ENCODE measurements at places on chromosomes 5 and 9. TPM values are rescaled to one million over a fixed set of nuclear protein-coding genes. Genes with fewer than 3 reads are reported as not detected.

GRCh38 chr5:82058710-82059109 is 86.9 kb downstream of the ATG10 start:
- no peak for DNase-seq

PCDHB11 gene
- 0.31 TPM for polyA plus RNA-seq

GRCh38 chr5:118921866-118922265 is 66.5 kb downstream of the DTWD2 start:
- DNase-seq = no peak

DNA sequence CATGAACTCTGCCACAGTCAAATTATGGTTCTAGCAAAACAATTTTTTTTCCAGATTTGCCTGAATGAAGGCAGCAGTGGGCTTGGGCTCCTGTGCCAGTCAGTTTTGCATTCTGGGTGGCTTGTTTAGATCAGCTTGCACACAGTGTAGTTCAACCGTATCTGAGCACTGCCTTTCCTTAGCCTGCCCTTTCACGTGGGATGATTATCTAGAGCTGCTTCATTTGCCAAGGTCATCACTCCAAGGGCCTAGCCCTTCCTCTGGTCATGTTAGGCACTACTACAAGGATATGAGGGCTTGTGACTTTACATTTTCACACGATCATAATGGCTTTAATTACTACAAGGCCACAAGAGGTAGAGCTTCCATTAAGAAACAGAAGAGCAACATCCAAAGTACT is 150.6 kb upstream of the EFNA5 start:
- no peak for DNase-seq

DNA sequence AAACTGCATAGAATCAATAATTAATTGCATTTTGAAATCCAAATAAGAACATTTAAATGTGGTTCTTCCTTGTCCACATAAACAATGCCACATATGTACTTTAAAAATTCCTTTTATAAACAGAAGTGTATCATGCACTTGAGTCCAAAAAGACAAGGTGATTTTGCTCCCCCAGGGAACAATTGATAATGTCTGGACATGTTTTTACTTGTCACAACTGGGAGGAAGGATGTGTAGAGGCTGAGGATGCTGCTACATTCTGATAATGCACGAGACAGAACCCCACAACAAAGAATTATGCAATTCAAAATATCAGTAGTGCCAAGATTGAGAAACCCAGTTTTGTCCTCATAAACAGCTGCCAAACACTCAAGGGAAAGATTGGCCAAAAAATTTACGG is 181.1 kb upstream of the ISL1 start:
- DNase-seq = no peak

- no peak for DNase-seq
These were observed 64.8 kb upstream of the SLC1A1 start for GRCh38 chr9:4425319-4426045.

- DNase-seq = no peak
These were observed 536 bp downstream of the FEM1C start for GRCh38 chr5:115544043-115544435.

GRCh38 chr9:15882328-15882727 is 329.5 kb downstream of the CCDC171 start:
- no peak for DNase-seq

DNA sequence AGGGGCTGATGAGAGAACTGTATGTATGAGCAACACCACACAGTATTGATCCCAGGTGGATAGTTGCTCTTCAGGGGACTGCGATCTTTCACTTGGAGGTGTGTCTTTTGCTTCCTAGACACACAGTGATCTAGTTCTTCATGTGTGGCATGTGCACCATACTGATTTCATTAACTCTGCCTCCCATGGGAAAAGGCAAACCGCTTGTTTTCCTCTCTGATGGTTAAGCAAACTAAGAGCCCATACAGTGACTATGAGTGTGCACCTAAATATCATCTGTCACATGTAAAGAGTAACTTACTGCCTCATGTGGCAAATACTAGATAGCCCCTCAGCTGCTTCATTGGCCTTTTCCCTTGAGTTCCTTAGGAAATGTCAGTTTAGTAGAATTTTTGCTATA is 147.3 kb downstream of the TLE4 start:
- no peak for DNase-seq

KIF20A gene
- 26.0 TPM for polyA plus RNA-seq

GRCh38 chr9:88180081-88180765 is 41.9 kb upstream of the SPATA31C2 start:
- no peak for DNase-seq

GRCh38 chr5:20615888-20616563 is 628.0 kb upstream of the CDH18 start:
- DNase-seq = no peak

DNA sequence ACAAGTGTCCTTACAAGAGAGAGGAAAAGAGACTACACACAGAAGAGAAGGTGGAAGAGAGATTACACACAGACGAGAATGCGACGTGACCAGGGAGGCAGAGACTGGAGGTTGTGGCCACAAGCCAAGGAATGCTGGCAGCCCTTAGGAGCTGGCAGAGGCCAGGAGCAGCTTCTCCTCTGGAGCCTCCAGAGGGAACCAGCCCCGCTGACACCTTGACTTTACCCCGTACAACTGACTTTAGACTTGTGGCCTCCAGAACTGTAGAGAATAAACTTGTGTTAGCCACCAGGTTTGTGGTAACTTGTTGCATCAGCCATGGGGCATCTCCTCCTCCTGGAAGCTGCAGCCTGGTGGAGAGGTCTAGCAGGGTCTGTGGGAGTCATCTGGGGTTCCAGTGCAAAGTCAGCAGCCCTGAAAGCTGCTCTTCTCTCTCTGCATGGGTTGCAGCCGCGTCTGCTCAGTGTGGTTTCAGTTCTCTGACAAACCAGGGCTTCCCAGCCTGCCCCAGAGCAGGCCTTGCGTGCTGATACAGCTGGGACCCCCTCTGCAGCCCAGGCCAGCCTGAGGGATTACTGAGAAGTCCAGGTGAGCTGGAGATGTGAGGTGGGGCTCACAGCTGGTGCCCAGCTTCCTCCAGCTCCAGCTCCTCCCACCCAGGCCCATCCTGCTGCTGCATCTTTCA is 30.8 kb upstream of the CNOT6 start:
- DNase-seq = no peak

GRCh38 chr9:70639853-70640814 is 225.7 kb upstream of the KLF9 start:
- peak; percentile 88 for DNase-seq

All from brain (organoid and tissue), 16 donors.